GM23248 (cell line): ENCODE measurements at places on chromosomes 3 and 15.

DNA sequence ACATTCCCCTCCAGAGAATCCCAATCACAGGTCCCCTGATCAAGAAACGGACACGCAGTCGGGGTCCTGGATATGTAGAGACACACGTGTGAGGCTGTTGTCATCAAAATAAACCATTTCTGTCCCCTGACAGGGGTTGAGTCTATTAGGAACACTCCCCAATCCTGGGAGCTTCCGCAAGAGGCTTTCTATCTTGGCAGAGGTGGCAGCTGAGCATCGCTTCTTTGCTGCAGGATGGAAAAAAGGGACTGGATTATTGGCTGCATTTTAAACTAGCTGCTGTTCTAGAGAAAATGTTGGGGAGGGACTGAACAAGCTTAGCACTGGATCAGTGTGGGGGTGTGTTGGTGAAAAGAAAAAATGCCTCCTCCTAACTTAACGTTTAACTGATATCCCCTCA lies 2.5 kb upstream of the CNTN4 start:
- DNase-seq, result no peak

DNA sequence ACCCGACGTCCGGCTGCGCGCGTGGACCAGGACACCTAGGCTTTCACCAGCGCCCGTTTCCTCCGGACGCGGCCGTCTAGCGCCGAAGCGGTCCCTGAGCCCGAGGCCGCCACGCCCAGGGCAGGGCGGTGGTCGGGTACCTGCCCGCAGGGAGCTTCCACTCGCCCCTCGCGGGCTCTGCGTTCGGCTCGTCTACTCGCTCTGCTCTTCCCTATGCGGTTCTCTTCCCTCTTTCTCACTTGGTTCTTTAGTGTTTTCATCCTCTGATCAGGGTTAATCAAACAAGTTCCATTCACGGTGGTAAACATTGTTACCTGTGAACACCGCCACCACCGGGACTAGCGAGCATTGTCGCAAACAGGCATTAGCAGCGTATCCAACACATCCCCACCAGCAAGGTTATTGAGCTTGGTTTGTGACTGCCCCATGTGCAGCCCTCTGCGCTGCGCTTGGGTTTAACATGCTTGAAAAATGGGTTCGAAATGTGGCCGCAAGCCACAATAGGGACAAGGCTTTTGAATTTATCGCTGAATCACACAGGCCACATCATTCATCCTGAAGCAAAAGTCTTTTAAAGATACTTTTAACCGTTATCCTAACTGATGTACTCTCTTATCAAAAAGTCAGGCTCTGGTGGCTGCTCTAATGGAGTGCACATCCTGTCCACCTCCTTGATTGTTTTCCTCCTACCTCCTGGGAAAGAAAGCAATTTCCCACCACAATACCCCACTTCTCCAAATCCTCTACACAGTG lies 843 bp upstream of the CD47 start:
- DNase-seq, result no peak

- DNase-seq, result no peak
Observed at GRCh38 chr3:81995329-81995728, 233.9 kb upstream of the GBE1 start.

GRCh38 chr3:164377466-164377865 lies 700.8 kb downstream of the SI start:
- peak; percentile 2 for DNase-seq

DNA sequence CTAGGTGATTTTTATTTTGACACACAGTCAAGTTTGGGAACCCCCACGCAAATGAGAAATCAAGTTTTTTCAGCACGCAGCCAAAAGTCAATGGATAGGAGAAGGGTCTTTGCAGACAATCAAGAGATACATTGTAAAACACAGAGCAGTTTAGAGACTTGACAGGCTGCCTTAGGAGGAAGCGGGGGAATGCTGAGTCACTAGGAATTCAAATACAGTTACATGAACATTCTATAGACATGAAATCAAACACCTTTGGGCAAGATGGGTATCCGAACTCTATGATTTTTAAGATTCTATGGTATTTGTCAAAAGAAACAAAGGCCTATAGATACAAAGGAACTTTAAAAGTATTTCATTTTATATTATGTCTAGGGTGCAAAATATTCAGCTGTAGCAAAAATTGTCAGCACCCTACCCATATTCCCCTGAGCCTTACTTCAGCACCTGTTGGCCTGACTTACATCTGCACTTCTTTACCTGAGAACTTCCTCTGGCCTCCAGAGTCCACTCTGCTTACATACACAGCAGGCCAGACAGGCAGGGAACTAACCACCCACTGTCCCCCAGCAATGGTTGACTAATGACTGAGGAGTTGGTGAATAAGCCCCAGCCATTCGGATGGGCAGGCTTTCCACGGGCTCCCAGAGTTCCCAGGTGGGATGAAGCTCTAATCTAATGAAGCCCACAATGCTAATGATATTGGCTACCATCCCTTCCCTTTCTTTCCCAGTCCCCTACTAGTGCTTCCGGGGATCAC lies 289.3 kb upstream of the RORA start:
- no peak for DNase-seq

DNA sequence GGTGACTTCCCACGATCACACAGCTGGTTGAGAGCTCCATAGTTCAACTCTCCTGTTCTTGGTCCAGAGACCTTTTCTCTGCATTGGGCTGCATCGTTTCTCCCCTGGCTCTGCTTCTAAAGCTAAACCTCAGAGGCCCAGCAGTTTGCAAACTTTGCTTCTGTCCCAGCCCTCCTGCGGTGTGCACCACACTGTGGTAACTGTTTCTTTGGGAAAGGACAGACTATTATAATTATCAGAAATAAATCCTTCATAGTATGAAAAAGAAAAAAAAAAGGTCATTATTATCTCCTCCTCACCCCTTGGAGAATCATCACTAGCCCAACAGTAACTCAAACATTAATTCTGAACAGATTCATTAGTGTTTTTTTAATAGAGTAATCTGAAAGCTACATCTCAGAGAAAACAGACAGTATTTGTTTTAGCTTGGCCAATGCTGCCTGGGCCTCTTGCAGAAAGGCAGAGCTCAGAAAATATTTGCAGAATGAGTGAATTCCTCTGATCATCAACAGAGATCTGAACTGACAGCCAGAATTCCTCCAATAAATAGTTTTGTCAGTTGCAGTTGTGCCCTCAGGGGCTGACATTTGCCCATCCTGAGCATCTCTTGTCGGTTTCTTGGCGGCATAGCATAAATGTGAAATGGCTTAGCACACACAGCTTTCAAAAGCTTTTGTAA lies 52.9 kb downstream of the BFSP2 start:
- peak; percentile 13 for DNase-seq

DNA sequence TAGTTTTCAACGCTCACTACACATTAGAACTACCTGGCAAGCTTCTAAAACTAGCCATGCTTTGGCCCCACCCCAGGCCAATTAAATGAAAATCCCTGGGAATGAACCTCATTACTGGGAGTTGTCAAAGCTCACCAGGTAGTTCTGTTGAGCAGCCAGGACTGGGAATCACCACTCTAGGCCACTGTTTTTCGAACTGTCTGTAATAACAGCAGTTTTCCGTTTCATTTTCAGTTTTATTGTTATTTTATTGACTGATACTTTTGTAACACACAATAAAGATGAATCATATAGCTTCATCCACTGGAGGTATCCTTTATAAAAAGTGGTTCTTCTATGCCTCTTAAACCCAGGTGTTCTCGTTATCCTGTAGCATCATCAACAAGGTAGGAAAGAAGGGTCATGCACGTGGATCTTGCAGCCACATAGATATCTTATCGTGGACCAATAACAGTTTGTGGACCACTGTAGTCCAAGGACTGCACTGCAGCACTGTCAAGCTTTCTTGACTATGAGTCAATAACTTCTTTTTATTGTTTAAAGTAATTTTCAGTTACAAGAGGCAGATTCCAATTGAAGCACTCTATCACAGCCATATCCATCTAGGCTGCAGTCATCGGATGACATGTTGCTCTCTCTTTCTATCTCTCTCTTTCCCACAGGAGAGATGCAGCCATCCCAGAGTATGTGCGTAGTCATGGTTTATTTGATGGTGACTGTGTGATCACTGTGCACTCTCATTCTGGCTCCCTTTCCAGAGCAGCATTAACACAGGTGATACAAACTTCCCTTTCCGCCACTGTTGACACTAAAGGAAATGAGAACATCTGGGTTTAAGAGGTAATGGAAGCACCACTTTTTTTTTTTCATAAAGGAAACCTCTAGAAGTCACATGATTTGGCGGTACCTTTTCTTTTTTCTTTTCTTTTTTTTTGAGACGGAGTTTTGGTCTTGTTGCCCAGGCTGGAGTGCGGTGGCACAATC lies 39.0 kb upstream of the BLM start:
- no peak for DNase-seq

DNA sequence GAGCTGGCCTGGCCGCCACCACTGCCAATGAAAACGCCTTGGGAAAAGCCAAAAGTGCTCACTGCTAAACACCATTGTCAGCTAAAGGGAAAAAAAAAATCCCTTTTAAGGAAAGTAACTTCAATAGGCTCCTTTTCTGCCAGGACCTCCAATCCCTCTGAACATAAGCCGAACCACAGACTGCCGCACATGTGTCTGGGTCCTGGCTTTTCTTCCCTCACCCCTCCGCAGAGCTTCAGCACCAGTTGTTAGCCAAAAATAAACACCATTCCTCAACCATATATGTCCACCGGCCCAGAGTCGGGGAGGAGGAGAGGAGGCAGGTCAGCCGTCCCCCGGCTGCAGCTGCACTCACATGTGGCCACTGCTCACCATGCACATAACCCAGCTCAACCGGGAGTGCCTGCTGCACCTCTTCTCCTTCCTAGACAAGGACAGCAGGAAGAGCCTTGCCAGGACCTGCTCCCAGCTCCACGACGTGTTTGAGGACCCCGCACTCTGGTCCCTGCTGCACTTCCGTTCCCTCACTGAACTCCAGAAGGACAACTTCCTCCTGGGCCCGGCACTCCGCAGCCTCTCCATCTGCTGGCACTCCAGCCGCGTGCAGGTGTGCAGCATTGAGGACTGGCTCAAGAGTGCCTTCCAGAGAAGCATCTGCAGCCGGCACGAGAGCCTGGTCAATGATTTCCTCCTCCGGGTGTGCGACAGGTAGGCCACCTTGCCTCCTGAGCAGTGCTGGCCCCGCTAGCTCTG lies at the start of gene FBXL22:
TSS of gene FBXL22 (plus strand) at position 350 of the 753 bp plus-strand sequence. CDS start at position 356, 6 bp downstream.
- peak; percentile 36 for DNase-seq

DNA sequence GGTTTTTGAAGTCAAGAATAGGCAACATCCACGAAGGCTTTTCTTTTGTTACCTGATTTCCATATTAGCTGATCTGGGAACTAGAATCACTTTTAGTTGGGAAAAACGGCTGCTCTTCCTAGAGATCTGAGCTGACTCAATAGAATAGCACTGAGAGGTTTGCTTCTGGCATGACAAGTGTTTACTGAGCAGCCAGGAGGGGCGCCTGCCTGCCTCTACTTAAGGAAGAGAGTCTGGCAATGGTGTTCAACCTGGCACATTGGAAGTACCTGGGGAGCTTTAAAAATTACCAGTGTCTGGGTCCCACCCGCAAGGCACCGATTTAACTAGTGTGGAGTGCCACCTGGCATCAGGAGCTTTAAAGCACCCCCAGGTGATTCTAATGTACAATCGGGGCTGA lies 34.4 kb downstream of the FAM43A start:
- no peak for DNase-seq

DNA sequence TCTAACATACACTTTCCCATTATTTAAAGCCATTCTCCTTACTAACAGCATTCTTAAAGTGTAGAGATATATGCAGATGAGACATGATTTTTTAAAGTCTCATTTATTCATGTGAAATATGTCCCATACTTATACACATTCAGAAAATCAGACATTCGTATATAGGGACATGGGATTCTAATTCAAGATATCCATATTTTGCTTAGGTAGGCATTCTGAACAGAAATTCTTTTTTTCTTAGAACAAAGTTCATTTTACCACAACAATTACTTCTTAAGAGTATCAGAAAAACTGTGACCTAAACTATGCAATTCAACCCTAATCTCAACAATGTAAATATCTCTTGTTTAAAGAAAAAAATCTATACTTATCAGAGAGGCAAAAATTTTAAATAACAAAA lies 16.2 kb downstream of the DCUN1D1 start:
- no peak for DNase-seq

- DNase-seq, result peak; percentile 88
Observed at GRCh38 chr3:64267721-64268604, 42.7 kb upstream of the PRICKLE2 start.

DNA sequence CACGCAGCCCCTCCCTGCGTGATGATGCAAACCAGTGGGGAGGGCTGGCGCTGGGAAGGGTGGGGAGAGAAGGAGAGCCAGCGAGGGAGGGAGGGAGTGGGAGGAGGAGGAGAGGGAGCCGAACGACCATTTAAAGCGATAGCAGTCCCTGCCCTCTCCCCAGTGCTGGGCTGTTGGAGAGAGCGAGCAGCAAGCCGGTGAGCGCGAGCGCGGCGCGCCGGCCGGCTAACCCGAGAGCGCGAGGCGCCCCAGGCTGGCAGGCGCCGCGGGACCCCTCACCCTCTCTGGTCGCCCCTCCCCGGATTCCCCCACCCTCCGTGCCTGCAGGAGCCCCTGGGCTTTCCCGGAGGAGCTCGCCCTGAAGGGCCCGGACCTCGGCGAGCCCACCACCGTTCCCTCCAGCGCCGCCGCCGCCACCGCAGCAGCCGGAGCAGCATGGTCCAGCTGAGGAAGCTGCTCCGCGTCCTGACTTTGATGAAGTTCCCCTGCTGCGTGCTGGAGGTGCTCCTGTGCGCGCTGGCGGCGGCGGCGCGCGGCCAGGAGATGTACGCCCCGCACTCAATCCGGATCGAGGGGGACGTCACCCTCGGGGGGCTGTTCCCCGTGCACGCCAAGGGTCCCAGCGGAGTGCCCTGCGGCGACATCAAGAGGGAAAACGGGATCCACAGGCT lies at the start of gene GRM7:
TSS of gene GRM7 (plus strand) at position 162 of the 671 bp plus-strand sequence.
- no peak for DNase-seq

GRCh38 chr3:12229896-12230295 lies 59.0 kb upstream of the PPARG start:
- DNase-seq, result no peak

DNA sequence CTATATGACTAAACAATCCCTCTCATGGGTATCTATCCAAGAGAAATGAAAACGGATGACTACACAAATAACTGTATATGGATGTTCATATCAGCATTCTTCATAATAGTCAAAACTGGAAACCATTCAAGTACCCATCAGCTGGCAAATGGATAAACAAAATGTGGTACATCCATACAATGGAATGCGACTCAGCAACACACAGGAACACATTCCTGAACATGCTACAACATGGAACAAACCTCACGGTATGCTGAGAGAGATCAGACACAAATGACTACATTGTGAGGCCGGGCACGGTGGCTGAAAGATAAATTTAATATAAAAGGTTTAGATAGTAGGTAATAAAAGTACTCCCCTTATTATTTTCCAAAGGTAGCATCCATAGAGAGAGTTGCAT lies 42.6 kb downstream of the CCR4 start:
- no peak for DNase-seq

- peak; percentile 27 for DNase-seq
Observed at GRCh38 chr3:72448858-72449257, 399.4 kb downstream of the SHQ1 start.

DNA sequence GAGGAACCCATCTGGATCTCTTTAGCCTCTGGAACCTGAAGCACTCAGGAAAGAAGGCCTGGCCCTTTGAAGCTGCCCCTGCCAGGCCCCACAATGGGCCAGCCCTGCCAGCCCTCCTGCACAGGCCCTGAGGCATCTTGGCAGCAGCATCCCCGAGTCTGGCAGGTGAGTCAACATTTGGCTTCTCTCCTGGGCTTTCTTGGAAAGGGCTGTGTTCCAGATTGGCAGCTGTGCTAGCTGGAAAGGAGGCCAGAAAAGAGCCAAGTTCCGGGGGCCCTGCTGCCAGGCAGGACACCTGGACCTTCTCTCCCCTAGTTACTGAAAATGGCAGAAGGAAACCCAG lies 187.2 kb downstream of the SHQ1 start:
- DNase-seq, result peak; percentile 93
